ENCODE measurements at places on chromosomes 5 and 9. TPM values are rescaled to one million over a fixed set of nuclear protein-coding genes. Genes with fewer than 3 reads are reported as not detected.

SLC35D2 gene
- 39.3 TPM for total RNA-seq

DNA sequence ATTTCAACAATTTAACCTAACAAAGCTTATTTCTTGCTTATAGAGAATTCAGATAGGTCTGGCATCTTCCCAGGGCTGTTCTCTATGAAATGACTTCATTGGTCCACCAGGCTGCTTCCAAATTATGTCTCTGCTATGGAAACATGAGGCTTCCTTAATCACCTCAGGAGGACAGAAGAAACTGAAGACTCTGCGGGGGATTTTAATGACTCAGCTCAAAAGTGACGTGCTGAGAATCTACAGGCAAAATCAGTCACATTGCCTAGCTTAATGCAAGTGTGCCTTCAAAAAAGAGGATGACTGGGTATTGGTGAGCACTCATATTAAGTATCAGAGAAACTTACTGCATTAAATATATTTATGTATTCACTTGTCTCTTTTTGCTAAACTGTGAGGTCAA, 315.5 kb upstream of the RGMB start:
- no peak for ATAC-seq

- ATAC-seq, result no peak
Measured at GRCh38 chr5:119063579-119064379, 7.1 kb upstream of the DMXL1 start.

DNA sequence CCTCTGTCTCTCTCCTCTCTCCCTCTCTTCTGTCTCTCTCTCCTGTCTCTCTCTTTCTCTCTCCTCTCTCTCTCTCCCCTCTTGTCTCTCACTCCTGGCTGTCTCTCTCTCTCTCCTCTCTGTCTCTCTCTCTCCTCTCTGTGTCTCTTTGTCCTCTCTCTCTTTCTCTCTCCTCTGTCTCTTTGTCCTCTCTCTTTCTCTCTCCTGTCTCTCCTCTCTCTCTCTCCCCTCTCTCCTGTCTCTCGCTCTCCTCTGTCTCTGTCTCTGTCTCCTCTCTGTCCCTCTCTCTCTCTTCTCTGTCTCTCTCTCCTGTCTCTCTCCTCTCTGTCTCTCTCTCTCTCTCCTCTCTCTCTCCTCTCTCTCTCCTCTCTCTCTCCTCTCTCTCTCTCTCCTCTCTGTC, 25.0 kb downstream of the STK32A start:
- no peak for ATAC-seq

All from gastroesophageal sphincter (tissue), 4 donors.